ENCODE measurements at places on chromosomes 11 and 22. TPM values are rescaled to one million over a fixed set of nuclear protein-coding genes. Genes with fewer than 3 reads are reported as not detected.

- H3K27ac ChIP-seq, result no peak overlapping the region
- no peak overlapping the region for H3K4me3 ChIP-seq
- H3K27me3 ChIP-seq, result no peaks in the 10 kb centered on the region
- no peak for DNase-seq
- H3K36me3 ChIP-seq, result no peaks in the 10 kb centered on the region
Observed at GRCh38 chr22:48820481-48821345, 1007.0 kb downstream of the BRD1 start.

DNA sequence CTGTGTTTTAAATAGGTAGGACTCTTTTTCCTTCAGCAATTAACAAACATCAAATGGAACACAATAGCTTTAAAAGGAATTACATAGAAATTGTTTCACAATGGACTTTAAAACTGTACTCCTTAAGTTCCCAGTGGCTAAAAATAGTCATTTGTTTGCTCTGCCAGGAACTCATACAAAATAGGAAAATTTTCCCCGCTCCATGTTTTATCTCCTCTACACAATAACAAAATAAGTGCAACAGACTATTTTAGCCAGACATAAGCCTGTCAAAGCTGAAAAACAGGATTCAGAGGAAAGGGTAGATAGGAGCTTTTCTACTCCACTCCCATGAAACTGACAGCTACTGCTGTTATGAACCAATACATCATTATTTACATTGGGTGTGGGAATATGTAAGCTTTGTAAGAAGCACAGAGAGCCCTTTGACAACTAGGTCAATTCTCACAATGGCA is 90.1 kb downstream of the STK33 start:
- H3K4me3 ChIP-seq, result no peak overlapping the region
- H3K27ac ChIP-seq, result no peak overlapping the region
- no peaks in the 10 kb centered on the region for H3K27me3 ChIP-seq
- H3K4me1 ChIP-seq, result no peaks in the 10 kb centered on the region
- H3K36me3 ChIP-seq, result no peaks in the 10 kb centered on the region
- no peak for DNase-seq

The OR51A7 gene
- total RNA-seq, result not detected

- peaks cover 4% of the 10 kb centered on the region for H3K4me1 ChIP-seq
- DNase-seq, result peak; percentile 38
- no peaks in the 10 kb centered on the region for H3K36me3 ChIP-seq
Observed at GRCh38 chr11:72736452-72737069, 15.6 kb downstream of the ARAP1 start.

GRCh38 chr11:66172146-66172545 is 96.3 kb upstream of the RAB1B start:
- no peaks in the 10 kb centered on the region for H3K4me1 ChIP-seq
- no peak overlapping the region for H3K27ac ChIP-seq
- H3K4me3 ChIP-seq, result no peak overlapping the region
- DNase-seq, result no peak
- H3K36me3 ChIP-seq, result peaks cover 4% of the 10 kb centered on the region
- H3K27me3 ChIP-seq, result no peaks in the 10 kb centered on the region

The MDK gene
- total RNA-seq, result 149 TPM

The C11orf42 gene
- not detected for total RNA-seq

DNA sequence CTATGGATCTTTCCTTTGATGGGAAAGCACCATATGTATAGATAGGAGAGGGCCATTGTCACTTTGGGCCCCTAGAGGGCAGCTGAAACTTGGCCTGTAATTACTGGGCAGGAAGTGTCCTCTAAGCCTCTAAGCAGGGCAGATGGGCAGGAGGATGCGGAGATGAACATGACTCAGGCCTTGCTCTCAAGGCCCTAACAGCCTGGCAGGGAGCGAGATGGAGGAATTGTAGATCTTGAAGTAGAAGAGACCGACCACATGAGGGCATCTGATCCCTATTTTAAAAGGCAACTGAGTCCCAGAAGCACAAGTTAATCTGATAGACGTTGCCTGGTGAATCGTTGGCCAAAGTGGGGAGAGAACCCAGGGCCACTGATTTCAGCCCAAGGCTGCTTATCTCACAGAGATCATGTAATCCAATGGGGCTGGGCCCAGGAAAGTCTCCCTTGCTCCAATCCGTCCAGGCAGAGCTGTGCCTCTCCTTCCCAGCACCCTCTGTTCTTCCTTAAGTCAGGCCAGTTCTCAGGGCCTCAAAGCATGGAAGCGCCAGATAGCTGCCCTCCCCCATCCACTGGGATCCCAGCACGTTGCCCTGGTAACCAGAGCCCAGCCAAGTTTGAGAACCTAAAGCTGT is 2.5 kb upstream of the SEPTIN3 start:
- no peaks in the 10 kb centered on the region for H3K36me3 ChIP-seq
- no peaks in the 10 kb centered on the region for H3K27me3 ChIP-seq
- no peak overlapping the region for H3K4me3 ChIP-seq
- no peak overlapping the region for H3K27ac ChIP-seq
- no peaks in the 10 kb centered on the region for H3K4me1 ChIP-seq

DNA sequence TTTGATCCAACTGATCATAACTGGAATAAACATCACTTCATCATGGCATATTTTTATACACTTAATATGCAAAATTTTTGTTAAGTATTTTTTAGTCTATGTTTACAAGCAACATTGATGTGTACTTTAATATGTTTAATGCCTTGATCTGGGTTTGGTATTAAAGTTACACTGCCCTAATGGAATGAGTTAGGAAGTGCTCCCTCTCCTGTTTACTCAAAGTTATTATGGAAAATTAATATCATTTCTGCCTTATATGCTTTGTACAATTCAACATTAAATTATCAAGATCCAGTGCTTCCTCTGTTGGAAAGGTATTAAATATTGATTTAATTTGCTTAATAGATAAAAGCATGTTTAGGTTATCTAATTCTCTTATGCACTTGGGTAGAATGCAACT is 927.3 kb upstream of the RAG2 start:
- H3K4me3 ChIP-seq, result no peak overlapping the region
- DNase-seq, result no peak
- H3K4me1 ChIP-seq, result no peaks in the 10 kb centered on the region
- H3K27me3 ChIP-seq, result no peaks in the 10 kb centered on the region
- H3K27ac ChIP-seq, result no peak overlapping the region

DNA sequence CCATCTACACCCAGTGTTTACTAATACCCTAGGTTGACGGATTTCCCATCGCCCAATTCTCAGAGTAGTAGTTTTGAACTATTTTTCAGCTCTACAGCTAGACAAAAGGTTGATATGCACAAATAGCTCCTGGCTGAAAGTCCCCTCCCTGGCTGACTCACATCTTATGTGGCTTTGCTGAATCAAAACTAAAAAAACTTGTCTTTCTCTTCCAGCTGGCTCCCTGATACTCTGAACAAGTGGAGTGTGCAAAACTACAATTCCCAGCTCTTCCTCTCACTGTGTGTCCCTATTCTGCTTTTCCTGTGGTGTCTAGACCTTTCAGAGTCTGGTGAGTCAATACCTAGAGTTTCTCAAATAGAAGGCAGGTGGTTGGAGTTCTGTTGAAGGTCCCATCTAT is 12.7 kb upstream of the LARGE1 start:
- H3K4me3 ChIP-seq, result no peak overlapping the region
- H3K4me1 ChIP-seq, result no peaks in the 10 kb centered on the region
- H3K27ac ChIP-seq, result no peak overlapping the region
- DNase-seq, result no peak
- no peaks in the 10 kb centered on the region for H3K36me3 ChIP-seq
- H3K27me3 ChIP-seq, result no peaks in the 10 kb centered on the region

- peaks cover 3% of the 10 kb centered on the region for H3K4me1 ChIP-seq
- H3K4me3 ChIP-seq, result peak overlapping the region; percentile 58
- no peaks in the 10 kb centered on the region for H3K36me3 ChIP-seq
- peak; percentile 55 for DNase-seq
- no peak overlapping the region for H3K27ac ChIP-seq
- H3K27me3 ChIP-seq, result peaks cover 30% of the 10 kb centered on the region
Observed at GRCh38 chr22:42661985-42662831, 13.0 kb upstream of the CYB5R3 start.

DNA sequence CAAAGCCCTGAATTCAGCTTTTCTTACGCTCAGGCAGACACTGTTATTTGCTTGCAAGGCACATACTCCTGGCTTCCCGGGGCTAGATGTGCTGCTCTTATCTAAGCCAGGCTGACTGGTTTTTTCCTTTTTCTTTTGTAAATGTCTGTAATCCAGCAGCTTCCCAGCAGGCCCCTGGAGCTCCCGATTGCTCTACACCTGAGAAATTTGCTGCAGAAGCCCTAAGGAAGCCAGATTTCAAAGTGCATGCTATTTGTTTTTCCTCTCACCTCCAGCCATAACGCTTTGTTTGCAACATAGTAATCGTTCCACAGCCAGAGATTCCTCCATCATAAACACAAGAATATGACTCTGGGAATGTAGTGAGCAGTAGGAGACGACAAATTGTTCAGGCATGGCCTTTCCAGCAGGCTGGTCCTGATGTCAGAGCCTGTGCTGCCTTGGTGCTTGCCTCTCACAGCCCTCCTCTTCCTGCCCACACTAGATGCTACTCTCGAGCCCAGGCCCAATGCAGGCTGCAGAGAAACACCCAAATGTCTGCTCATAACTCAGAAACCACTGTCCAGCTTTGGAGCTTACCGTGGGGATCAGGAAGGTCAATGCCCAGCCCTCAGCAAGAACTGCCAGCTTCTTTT is 54.7 kb upstream of the SLC6A5 start:
- no peak overlapping the region for H3K27ac ChIP-seq
- H3K36me3 ChIP-seq, result no peaks in the 10 kb centered on the region
- DNase-seq, result no peak
- H3K4me1 ChIP-seq, result no peaks in the 10 kb centered on the region

- H3K4me3 ChIP-seq, result no peak overlapping the region
- no peaks in the 10 kb centered on the region for H3K36me3 ChIP-seq
- DNase-seq, result no peak
Observed at GRCh38 chr22:32717337-32718240, 83.9 kb upstream of the TIMP3 start.

DNA sequence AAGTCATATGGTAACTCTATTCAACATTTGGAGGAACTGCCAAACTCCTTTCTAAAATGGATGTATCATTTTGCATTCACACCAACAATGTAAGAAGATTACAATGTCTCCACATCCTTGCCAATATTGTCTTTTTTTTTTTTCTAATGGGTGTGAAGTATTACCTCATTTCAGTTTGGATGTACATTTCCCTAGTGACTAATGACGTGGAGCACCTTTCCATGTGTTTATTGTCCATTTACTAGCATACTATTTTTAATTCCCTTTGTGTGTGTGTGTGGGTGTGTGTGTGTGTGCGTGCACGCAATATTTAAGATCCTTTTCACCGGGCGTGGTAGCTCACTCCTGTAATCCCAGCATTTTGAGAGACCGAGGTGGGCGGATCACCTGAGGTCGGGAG is 62.7 kb downstream of the APOL3 start:
- no peak overlapping the region for H3K4me3 ChIP-seq
- no peak for DNase-seq
- no peaks in the 10 kb centered on the region for H3K36me3 ChIP-seq
- H3K27me3 ChIP-seq, result no peaks in the 10 kb centered on the region

The PATE2 gene
- 0.09 TPM for total RNA-seq

DNA sequence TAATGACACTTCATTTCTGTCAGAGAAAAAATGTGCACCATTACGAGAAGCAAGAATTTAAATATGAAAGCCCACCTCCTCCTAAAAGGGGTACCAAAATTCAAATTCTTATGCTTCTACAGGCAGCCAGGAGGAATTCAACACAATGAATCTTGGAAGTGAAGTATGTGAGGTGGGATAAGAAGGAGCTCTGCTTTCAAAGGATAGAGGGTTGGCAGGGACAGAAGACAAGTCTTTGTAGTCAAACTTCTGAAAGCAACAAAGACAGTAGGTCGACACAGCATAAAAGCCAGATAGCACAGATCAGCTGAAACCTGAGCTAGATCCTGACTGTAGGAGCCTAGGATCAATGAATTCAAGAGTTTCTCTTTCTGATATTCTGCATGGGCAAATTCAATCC is 17.4 kb downstream of the NARS2 start:
- H3K27me3 ChIP-seq, result no peaks in the 10 kb centered on the region
- no peaks in the 10 kb centered on the region for H3K36me3 ChIP-seq
- no peak overlapping the region for H3K27ac ChIP-seq
- DNase-seq, result no peak
- peaks cover 25% of the 10 kb centered on the region for H3K4me1 ChIP-seq
- H3K4me3 ChIP-seq, result no peak overlapping the region

The SCUBE2 gene
- 2.1 TPM for total RNA-seq

The MCAM gene
- 20.1 TPM for total RNA-seq

The TRIM48 gene
- not detected for total RNA-seq

The DCHS1 gene
- total RNA-seq, result 3.2 TPM

Measured in thymus (tissue), 14 donors.